Adipocyte (in vitro differentiated cells): ENCODE measurements at places on chromosomes 13 and 19.

- no peak for DNase-seq
Observed at GRCh38 chr13:44868397-44868796, 120.9 kb downstream of the NUFIP1 start.

GRCh38 chr19:1836458-1837221 lies 11.6 kb downstream of the REXO1 start:
- DNase-seq = no peak

- peak; percentile 0 for DNase-seq
Observed at GRCh38 chr13:67652887-67653286, 422.8 kb upstream of the PCDH9 start.

GRCh38 chr13:40390401-40390916 lies 276.0 kb downstream of the FOXO1 start:
- DNase-seq = no peak

GRCh38 chr13:101845245-101846020 lies 393.0 kb downstream of the ITGBL1 start:
- no peak for DNase-seq

DNA sequence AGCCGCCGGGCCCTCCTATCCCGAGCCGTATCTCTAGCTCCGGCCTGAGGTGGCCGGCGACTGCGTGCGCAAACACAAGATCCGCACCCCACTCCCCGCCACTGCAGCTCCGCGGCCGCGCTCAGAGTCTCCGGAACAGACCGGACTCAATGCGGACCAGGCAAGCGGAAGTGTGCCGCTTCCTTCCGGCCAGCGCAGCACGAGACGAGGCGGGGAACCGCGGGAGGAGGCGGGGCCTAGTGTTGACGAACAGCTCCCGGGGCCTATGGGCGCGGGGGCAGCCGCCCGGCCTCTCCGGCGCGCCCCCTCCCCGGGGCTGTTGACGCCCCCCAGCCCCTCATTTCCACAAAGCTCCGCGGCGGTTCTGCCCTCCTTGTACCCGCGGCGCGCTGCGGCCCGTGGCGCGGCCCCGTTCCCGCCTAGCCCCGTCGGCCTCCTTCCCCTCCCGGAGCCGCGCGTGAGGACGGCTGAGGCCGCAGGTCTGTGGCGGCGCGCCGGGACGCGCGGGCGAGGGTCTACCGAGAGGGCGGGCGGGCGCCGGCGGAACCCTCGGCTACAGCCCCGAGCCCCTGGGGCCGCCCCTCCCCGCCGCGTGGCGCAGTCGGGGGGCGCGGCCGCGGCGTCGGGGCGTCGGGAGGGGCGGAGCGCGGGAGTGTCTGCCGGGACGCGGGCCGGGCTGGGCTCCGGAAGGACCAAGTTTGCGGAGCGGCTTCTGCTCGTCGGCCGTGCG lies at the start of gene DPY19L3:
Gene DPY19L3 (plus strand): TSS at position 340 of the 730 bp plus-strand sequence. CDS start 2,484 bp downstream, outside the sequence.
- peak; percentile 97 for DNase-seq

GRCh38 chr13:49374585-49375290 lies 69.1 kb downstream of the CAB39L start:
- DNase-seq = peak; percentile 83

GRCh38 chr13:111317042-111317550 lies 3.3 kb upstream of the TEX29 start:
- DNase-seq = no peak

DNA sequence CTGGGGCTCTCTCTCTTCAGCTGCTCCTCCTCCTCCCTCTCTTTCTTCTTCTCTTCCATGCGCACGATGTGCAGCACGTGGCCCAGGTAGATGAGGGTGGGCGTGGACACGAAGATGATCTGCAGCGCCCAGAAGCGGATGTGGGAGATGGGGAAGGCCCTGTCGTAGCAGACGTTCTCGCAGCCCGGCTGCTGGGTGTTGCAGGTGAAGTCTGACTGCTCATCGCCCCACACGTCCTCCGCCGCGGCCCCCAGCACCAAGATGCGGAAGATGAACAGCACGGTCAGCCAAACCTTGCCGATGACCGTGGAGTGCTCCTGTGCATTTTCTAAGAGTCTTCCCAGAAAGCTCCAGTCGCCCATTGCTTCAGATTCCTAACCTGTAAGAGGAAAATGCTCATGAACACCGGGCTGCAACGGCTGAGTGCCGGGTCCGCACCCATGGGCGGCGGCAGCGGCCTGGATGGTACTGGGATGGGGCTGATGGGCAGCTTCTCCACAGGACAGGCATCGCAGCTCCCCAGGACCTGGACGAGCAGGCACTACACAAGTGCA lies 17.8 kb downstream of the GJA3 start:
- no peak for DNase-seq

- no peak for DNase-seq
Observed at GRCh38 chr13:95480791-95481780, 71.4 kb upstream of the CLDN10 start.

- DNase-seq = no peak
Observed at GRCh38 chr13:46759846-46760245, 37.1 kb downstream of the ESD start.

GRCh38 chr13:98541701-98542203 lies 35.2 kb downstream of the STK24 start:
- DNase-seq = no peak

GRCh38 chr13:46668302-46668720 lies 115.3 kb downstream of the LRCH1 start:
- DNase-seq = peak; percentile 82

DNA sequence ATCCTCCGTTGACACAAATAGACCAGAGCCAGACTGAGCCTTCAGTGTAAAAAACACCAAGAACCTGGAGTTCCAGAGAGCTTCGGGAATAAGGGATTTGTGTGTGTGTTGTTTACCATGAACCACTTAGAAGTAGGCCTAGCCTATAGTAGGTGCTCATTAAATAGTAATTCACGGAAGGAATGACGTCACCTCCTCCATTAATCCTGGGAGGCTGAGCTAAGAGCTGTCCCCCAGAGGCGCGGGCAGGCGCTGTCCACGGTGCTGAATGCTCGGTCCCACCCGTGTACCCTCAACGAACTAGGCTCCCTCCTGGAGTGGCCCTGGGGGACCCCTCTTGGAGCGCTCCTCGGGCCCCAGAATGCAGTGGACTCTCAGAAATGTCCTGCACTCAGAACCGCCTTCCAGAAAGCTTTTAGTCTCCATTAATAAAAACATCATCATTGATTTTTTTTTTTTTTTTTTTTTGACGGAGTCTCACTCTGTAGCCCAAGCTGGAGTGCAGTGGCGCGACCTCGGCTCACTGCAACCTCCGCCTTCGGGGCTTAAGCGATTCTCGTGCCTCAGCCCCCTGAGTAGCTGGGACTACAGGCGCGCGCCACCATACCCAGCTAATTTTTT lies 6.5 kb downstream of the UNC13A start:
- peak; percentile 45 for DNase-seq

- no peak for DNase-seq
Observed at GRCh38 chr19:41811036-41811435, 14.6 kb downstream of the CEACAM3 start.

DNA sequence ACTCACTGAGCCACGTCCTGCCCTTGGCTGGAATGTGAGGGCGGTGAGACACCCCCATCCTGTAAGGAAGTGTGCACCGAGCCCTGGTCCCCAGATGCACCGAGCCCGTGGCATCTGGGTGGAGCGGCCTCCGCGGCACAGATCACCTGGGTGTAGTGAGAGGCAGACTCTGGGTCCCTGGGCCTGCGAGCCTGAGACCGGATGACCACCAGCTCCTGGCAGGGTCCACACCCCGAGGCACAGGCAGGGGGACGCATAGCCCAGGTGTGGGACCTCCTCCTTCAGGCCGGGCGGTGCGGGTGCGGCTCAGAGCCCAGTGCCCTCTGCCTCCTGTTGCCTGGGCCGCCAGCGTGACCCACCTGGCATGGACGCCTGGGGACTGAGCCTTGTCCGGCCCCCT lies 12.4 kb downstream of the MCF2L start:
- no peak for DNase-seq

GRCh38 chr13:48783695-48784230 lies 130.0 kb downstream of the CYSLTR2 start:
- DNase-seq = no peak

- peak; percentile 91 for DNase-seq
Observed at GRCh38 chr13:31749929-31750328, 10.6 kb downstream of the RXFP2 start.

- DNase-seq = peak; percentile 76
Observed at GRCh38 chr13:98014766-98015165, 61.3 kb downstream of the IPO5 start.

GRCh38 chr19:44807652-44808462 lies 1.0 kb upstream of the BCAM start:
- DNase-seq = peak; percentile 67

DNA sequence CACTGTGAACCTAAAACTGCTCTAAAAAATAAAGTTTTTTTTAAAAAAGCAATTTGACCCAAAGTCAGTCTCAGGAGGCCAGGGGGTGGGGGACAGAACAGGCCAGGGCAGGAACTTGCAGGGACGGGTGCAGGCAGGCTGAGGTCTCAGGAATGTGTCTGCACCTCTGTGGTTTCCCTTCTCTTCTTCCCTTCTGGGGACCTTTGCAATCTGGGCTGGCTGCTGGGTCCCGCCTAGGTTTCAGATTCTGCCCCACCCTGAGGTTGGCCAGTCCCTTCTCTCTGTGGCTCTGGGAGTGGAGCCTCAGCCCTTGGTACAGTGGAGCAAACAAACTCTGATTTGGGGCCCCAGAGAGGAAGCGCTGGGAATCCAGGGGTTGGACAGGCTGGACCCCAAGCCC lies 5.3 kb upstream of the F2RL3 start:
- DNase-seq = no peak

- peak; percentile 93 for DNase-seq
Observed at GRCh38 chr19:5403968-5404640, 51.1 kb upstream of the ZNRF4 start.

DNA sequence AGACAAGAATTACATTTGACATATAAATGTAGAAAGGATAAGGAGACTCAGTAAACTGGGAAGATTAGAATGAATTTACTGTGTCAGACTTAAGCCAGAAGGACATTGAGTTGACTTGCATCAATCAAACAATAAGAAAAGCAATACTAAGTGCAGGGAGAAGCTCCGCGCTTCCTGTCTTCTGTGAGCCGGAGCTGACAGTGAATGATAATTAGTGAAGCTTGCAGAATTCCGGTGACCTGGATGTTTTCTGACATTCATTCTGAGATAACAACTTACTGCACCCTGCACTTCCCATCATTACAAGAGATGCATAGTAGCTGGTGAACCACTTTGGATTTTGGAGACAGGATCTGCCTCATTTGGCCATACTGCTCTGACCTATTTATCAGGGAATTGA lies 469.2 kb upstream of the PCDH20 start:
- no peak for DNase-seq

DNA sequence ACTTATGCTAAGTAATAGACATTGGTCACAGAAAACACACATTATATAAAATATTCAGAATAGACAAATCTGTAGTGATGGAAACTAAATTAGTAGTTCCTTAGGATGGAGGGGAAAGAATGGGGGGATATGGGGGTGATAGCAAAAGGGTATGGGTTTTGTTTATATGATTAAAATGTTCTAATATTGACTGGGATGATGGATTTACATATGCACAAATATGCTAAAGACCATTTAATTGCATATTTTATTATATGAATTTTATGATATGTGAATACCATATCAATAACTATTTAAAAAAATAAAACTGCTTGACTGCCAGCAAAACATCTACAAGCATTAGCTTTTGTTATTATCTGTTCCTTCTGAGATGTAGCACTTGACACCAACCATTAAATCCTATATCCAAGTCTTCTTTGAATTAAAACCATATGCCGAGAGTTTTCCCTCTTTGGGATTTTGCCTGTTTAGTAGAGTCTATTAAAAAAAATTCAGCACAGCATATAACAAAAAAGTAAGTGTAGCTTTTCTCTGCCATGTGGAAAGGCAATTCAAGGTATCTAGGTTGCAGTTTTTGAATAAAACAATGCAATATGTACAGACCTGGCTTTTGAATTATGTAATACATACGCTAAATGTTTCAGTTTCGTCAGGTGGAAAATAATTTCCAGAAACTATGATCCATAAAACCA lies 2584.1 kb upstream of the PCDH20 start:
- DNase-seq = no peak

DNA sequence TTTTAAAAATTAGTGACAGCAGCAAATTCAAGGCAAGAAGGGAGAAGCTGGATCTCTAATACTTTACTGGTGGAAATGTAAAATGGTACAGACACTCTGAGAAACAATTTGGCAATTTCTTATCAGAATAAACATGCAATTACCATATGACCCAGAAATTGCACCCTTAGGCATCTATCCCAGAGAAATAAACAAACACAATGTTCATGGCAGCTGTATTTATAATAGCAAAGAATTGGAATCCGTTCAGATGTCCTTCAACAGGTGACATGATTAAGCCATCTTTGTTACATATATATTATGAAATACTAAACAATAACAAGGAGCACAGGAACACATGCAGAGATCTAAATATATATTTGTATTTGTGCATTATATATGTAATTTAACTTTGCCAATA lies 756.5 kb downstream of the SLITRK1 start:
- no peak for DNase-seq

DNA sequence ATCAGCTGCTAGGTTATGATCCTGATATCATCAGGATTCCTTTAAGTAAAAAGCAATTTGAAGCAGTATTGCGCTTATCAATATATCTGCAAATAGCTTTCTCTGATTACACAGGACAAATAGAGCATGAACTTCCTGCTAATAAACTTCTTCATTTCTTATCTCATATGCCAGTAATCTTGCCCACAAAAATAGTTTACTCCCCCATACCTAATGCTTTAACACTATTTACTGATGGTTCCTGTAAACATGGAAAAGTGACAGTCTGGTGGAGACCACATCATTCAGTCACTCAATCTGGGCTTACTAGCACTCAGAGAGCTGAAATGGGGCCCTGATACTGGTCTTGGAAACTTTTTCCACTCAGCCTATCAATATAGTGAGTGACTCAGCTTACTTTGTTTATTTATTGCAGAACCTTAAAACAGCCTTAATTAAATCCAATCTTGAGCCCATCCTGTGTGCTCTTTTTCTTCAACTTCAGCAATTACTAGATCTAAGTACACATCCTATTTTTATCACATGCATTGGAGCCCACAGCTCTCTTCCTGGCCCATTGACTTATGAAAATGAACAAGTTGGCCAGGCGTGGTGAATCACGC lies 1464.3 kb downstream of the UQCRFS1 start:
- peak; percentile 63 for DNase-seq
